ENCODE measurements at places on chromosomes 5 and 9.

- peak; percentile 23 for DNase-seq
These were observed 896 bp downstream of the EBF1 start for GRCh38 chr5:159098603-159099436.

DNA sequence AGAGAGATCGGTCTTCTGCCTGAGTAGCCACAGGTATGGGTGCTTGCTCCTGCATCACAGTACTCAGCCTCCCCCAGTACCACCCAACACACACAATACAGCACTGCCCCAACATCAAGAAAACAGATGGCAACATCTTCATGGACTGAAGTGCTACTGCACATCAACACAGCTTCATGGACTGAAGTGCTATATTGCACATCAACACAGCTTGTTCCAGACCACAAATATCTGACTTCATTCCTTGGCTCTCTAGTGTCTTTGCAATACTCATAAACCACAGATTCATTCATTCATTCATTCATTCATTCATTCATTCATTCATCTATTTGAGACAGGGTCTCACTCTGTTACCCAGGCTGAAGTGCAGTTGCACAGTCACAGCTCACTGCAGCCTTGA, 31.1 kb upstream of the PCA3 start:
- no peak for DNase-seq

GRCh38 chr5:160480652-160481051, 59.0 kb downstream of the PTTG1 start:
- no peak for DNase-seq

- DNase-seq: peak; percentile 32
These were observed 632 bp downstream of the UBAP1 start for GRCh38 chr9:34179213-34180136.

DNA sequence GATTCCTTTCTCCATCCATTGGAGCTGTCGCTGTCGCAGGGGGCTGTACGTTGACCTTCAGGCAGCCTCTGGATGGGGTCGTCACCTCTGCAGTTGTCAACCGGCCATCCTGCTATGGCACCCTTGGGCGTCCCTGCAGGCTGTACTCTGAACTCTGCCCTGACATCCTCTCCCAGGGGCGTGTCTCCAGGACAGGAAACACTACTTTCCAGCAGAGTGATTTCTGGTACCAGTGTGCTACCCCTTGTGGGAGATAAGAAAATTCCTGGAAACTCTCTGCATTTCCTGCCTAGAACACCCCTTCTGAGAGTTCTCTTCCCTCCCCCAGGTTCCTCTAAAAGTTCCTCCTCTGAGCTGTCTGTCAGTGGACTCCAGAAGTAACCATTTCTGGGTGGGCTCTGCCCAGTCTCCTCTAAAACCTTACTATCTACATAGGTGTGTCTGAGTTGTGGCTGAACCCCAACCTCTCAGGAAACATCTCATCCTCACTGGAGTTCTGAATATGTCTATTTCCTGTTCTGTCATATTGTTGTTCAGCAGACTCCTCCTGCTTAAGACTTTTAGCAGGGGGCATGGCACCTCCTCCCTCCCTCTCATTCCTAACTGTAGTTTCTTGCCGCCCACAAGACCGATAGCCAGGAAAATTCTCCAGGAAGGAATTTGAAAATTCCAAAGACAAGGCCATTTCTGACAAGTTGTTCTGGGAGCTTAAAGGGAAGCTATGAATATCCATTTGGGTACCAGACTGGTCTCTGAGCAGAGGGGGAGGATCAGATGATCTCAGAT, 145.3 kb upstream of the RASEF start:
- peak; percentile 46 for DNase-seq

DNA sequence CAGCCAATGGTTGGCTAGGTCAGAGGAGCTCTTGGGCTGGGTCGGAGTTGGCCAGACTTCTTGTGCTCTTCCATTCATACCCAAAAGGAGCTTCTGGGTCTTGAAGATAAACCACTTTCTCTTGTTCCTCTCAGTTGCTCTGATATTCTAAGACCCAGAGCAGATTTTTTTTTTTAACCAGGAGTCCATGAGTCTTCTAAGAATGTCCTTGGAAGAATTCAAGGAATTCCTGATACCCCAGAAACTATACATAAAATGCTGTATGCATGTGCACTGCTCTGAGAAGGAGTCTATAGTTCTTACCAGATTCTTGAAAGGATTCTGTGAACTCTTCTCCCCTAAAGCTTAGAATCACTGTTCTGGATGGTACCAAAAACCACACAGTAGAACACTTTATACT, 9.9 kb upstream of the PALM2AKAP2 start:
- DNase-seq: no peak
